Upper lobe of right lung (tissue), 1 donor: ENCODE measurements at places on chromosomes 4 and X. TPM values are rescaled to one million over a fixed set of nuclear protein-coding genes. Genes with fewer than 3 reads are reported as not detected.

DNA sequence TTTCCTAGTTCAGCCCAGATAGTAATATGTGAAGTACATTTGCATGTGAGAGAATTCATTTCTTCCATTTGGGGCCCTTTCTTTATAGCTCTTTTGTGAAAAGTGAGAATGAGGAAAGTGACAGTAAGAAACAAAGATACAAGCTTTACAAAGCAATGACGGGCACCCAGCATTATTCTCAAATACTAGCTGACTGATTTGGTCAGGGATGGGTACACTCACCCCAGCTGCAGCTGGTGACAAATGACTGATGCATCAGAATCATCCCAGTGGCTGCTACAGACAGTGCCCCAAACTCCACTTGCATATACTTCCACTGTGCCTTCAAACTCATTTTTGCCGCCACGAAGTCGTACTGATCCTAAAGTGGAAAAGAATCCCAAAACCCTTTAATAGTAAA, 14.8 kb downstream of the PRSS12 start:
- H3K36me3 ChIP-seq: no peaks in the 10 kb centered on the region
- no peak overlapping the region for H3K27ac ChIP-seq
- DNase-seq: no peak
- H3K27me3 ChIP-seq: no peaks in the 10 kb centered on the region

- no peak for DNase-seq
- no peaks in the 10 kb centered on the region for H3K4me1 ChIP-seq
- no peak overlapping the region for H3K4me3 ChIP-seq
- H3K27me3 ChIP-seq: no peaks in the 10 kb centered on the region
- no peak overlapping the region for H3K27ac ChIP-seq
These were observed 143.6 kb upstream of the FAM47A start for GRCh38 chrX:34275699-34276098.

- no peak overlapping the region for H3K27ac ChIP-seq
- no peaks in the 10 kb centered on the region for H3K4me1 ChIP-seq
- no peaks in the 10 kb centered on the region for H3K27me3 ChIP-seq
- DNase-seq: no peak
- H3K4me3 ChIP-seq: no peak overlapping the region
- no peaks in the 10 kb centered on the region for H3K36me3 ChIP-seq
These were observed 173.0 kb upstream of the TET2 start for GRCh38 chr4:104973708-104974107.

GRCh38 chr4:127441571-127441970, 191.2 kb upstream of the INTU start:
- no peaks in the 10 kb centered on the region for H3K36me3 ChIP-seq
- no peaks in the 10 kb centered on the region for H3K4me1 ChIP-seq
- DNase-seq: no peak
- no peak overlapping the region for H3K27ac ChIP-seq
- H3K4me3 ChIP-seq: no peak overlapping the region

DNA sequence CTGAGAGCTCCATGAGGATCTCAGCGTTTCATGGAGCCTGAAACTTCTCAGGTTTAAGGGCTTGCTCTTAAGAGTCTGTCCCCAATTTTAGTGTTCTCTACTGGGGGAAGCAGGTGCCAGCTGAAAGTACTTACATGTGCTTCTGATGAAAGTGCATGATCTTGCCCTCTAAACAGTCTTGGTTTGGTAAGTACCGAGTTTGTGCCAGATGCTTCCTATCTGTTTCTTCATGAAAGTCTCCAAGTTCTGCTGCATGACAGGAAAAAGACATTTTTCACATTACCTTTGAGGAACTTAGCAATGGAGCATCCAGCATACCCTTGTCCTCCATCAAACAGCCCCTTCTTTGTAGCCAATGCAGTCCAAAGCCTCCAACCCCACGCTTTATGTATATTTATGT, 42.0 kb downstream of the FRMD7 start:
- H3K36me3 ChIP-seq: no peaks in the 10 kb centered on the region
- H3K27me3 ChIP-seq: no peaks in the 10 kb centered on the region
- H3K4me1 ChIP-seq: no peaks in the 10 kb centered on the region
- no peak overlapping the region for H3K27ac ChIP-seq

DNA sequence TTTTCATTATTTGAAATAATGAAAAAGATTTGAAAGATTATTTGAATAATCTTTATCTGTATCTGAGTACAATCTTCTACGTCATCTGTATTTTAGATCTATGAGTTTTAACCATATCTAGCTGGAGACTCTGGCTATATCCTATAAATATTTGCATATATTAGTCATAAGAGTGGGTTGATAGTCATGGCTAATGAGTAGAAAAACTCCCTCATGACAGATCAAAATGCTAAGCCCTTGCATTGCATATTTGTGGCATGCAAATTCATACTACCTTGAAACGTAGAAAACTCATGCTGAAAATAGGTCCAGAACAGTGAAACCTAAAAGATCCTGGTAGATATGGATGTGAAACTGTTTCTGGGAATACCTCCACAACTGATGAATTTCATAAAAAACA, 291.3 kb downstream of the GALNTL6 start:
- no peaks in the 10 kb centered on the region for H3K27me3 ChIP-seq
- H3K27ac ChIP-seq: no peak overlapping the region
- no peaks in the 10 kb centered on the region for H3K4me1 ChIP-seq

PPP1R3F gene
- 6.0 TPM for total RNA-seq
